Activated B cell treated with CpG ODN at 0.5 μM for 24 hours (primary cell): ENCODE measurements at places on chromosomes 11 and 22.
A peak's percentile ranks its signal among the peaks of the same experiment; 100 is the strongest.

DNA sequence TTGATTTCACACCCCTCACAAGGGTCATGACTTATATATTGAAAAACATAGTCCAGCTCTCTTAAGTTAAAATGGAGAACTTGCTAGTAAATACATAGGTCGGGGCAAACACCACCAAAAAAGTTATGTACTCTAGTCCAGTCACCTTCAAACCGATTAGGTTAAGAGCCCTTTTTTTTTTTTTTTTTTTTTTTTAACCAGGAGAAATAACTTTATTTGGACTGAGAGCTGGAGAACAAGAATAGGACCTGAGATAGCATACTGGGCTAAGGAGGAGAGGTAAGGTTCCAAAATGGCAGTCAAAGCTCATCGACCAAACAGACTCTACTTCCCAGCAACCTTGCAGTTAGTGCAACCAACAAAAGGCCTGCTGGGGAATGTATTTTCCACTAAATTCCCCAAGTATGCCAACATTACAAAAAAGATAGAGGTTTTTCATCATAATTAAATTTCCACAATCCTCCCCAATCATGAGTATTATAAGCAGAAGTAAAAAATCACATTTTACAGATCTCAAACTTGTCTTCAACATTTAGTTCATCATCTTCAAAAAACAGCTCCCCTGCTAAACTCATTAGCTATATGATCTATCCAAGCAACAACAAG, 3.8 kb downstream of the TMEM41B start:
- H3K4me3 ChIP-seq: no peak overlapping the region
- no peak overlapping the region for H3K27ac ChIP-seq
- DNase-seq: no peak

- DNase-seq: no peak
- peaks cover 3% of the 10 kb centered on the region for H3K4me1 ChIP-seq
- no peaks in the 10 kb centered on the region for H3K27me3 ChIP-seq
These were observed 10.2 kb downstream of the FUT4 start for GRCh38 chr11:94553938-94554337.

DNA sequence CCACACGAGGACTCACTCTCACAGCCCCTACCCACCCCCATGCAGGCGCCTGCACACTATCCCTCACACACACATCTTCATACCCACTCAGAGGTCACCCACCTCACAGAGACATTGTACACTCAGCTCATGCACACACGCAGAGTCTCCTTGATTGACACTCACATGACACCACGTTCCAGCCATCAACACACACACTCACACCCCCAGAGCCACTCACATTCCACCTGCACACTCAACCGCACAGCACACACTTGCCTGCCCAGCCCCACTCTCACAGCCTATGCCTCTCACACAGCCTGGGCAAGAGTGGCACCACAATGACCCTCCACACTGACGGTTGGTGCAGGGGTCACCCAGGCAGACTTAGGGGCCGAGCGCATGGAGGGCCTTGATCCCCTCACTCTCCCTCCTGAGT, 2.2 kb downstream of the SPI1 start:
- no peaks in the 10 kb centered on the region for H3K27me3 ChIP-seq
- peak overlapping the region; percentile 94 for H3K4me3 ChIP-seq
- DNase-seq: no peak
- H3K36me3 ChIP-seq: peaks cover 50% of the 10 kb centered on the region

- H3K4me1 ChIP-seq: peaks cover 86% of the 10 kb centered on the region
- H3K36me3 ChIP-seq: no peaks in the 10 kb centered on the region
- DNase-seq: no peak
- peak overlapping the region; percentile 28 for H3K4me3 ChIP-seq
These were observed 7.3 kb upstream of the DERL3 start for GRCh38 chr22:23846081-23846469.

- H3K27me3 ChIP-seq: no peaks in the 10 kb centered on the region
- no peak for DNase-seq
- H3K36me3 ChIP-seq: no peaks in the 10 kb centered on the region
- H3K4me1 ChIP-seq: no peaks in the 10 kb centered on the region
- no peak overlapping the region for H3K4me3 ChIP-seq
- no peak overlapping the region for H3K27ac ChIP-seq
These were observed 15.7 kb upstream of the NXPE4 start for GRCh38 chr11:114610984-114611944.

DNA sequence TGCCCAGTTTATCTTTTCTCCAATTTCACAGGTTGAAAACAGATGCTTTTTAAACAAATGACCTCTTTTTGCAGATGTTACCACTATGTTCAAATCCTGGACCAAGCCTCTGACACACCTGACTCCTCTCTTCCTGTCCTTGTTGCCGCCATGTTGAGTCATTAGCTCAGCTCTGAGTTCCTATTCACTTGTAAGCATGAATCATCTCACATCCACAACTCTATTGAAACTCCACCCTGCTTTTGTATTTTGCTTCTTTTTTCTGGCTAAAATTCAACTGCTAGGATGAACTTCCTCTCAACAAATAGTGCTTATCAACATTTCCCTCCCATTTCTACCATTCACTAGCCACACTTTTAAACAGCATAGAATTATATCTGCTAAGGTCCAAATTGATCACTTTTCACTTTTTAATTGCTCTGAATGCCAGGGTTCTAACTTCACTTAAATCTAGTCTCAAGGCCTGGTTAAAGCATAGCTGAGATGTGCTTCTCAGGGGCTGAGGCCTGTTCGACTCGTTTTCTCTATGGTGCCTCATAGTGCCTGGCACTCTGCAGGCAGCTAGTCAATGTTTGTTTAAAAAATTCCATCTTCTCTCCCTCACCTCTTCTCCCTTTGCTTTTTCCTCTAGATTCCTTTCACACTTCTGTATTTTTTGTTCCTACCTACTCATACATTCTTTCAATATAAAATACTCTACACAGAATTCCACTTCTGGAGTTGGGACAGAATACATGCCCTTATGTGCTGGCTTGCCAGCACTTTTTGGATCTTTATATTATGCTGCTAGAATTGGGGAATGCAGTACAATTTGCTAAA, 3.9 kb downstream of the JOSD1 start:
- H3K27ac ChIP-seq: peak overlapping the region; percentile 27
- H3K4me1 ChIP-seq: peaks cover 68% of the 10 kb centered on the region
- H3K4me3 ChIP-seq: no peak overlapping the region

DNA sequence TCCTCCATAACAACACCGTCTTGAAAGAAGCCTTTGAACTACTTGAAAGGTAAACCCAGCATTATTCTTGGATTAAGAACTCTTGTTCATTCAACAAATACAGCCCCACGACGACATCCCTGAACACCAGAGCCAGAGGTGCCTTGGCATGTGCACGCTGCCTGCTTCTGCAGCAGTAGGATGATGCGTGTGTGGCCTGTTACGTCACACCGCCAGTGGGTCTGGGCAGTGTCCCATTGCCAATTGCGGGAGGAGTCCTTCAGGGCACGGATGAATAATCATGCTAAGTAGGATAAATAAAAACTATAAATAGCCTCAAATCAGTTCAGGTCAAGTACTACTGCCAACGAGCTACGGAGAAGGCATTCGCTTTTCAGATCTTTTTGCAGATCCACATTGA, 380.5 kb downstream of the SHANK2 start:
- no peak overlapping the region for H3K4me3 ChIP-seq
- no peaks in the 10 kb centered on the region for H3K36me3 ChIP-seq
- H3K4me1 ChIP-seq: no peaks in the 10 kb centered on the region
- peaks cover 7% of the 10 kb centered on the region for H3K27me3 ChIP-seq

GRCh38 chr22:37213941-37214730, 1.9 kb upstream of the SSTR3 start:
- no peaks in the 10 kb centered on the region for H3K36me3 ChIP-seq
- H3K27me3 ChIP-seq: no peaks in the 10 kb centered on the region
- peak; percentile 9 for DNase-seq
- no peak overlapping the region for H3K4me3 ChIP-seq
- H3K4me1 ChIP-seq: peaks cover 31% of the 10 kb centered on the region
